ENCODE measurements at places on chromosomes 11 and 22.

GRCh38 chr22:35629406-35630216 is 12.5 kb upstream of the MB start:
- no peak for DNase-seq

DNA sequence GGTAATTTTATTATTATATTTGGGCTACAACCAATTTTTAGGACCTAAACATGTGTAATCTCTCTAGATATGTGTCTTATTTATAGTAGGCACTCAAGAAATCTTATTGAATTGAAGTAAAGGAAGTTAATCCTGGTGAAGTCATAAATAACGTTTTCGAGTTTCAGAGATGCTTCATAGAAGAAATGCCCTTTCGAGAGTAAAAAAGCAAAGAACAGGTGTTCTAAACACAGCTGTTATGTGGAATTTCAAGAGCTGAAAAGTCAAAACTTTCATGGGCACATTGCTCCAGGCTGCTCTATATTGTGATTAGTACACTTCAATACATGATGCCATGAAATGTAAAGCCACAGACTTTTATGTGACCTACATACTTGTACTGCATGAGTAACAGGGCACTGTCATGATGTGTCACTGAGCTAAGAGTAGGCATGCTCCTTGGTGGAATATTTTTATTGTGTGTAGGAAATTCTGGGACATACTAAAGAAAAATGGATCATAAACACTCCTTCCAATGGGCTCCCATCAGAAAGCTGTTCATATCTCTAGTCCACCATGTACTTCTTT is 7.2 kb upstream of the ELMOD1 start:
- DNase-seq = no peak

- DNase-seq = no peak
Observed at GRCh38 chr11:64415996-64416728, 57.2 kb downstream of the RPS6KA4 start.

DNA sequence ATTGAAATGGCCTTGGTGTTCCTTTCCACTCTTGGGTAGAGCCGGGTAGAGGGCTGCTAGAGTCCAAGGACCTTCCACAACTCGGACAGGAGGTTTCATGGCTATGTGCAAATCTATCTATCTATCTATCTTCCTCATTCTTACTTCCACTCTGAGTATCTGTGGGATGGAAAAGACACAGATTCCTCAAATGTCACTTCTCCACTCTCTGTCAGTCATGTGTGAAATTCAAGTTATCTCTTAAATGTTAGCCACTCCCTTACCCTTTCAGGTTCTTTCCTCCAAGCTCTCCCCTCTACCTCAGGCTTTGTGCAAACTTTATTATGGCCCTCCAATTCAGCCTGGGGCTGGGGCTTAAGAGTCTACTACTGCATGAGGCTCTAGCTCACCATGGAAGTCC is 84.3 kb downstream of the GDPD4 start:
- DNase-seq = no peak

DNA sequence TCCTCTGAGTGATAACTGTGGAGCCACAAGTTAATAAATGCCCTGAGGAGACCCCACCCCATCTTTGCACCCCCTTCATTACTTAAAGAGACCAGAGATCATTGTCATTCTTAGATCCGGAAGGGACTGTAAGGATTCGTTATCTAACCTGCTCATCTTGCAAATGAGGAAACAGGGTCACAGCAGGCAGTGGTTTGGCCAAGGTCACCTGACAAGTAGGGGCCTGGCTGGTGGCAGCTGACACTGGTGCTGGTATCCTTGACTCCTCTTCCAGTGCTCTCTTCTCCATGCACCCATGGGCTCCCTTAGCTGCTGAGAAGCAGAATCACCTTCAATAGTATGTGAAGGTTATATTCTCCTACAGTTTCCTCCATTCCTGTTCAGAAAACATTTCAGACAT is 151.6 kb downstream of the GRIK4 start:
- no peak for DNase-seq

DNA sequence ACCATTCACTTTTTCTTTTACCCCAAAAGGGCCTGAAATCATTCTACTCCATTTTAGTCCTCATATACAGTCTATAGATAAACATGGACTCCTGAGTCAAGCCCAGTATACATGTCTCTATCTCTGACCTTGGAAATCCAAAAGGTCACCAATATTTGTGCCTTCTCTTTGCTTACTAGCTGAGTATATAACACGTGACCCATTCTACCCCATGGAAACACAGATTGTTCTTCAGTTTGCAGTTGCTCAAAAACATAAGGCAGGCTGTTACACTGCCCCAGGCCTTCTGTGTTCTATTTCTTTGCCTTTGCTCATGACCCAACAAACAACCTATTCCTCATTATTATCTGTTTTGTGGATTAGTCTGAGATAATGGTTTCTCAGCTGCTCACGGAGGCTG is 5.8 kb downstream of the NRIP3 start:
- DNase-seq = no peak
